ENCODE measurements at places on chromosomes 16 and 17.

DNA sequence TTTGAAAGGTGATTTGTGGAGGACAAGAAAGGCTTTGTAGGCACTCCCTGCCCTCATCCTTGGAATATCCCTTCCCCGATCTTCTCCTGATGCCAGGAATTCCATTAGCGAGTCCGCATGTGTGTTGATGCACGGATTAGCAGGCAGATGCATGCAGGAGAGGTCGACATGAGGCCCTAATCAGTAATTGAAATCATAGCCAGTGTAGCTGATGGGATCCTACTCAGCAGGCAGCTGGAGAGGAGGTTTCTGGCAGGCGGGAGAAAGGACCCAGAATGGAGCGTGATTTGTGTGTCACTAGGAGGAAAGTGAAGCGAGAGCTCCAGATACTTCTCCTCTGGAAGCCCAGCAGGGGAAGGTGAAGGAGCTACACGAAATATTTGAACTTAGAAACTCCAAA is 196.3 kb upstream of the CDH11 start:
- no peak overlapping the region for H3K27ac ChIP-seq
- no peak overlapping the region for H3K4me3 ChIP-seq
- DNase-seq: no peak
- H3K4me1 ChIP-seq: no peaks in the 10 kb centered on the region
- no peaks in the 10 kb centered on the region for H3K27me3 ChIP-seq

DNA sequence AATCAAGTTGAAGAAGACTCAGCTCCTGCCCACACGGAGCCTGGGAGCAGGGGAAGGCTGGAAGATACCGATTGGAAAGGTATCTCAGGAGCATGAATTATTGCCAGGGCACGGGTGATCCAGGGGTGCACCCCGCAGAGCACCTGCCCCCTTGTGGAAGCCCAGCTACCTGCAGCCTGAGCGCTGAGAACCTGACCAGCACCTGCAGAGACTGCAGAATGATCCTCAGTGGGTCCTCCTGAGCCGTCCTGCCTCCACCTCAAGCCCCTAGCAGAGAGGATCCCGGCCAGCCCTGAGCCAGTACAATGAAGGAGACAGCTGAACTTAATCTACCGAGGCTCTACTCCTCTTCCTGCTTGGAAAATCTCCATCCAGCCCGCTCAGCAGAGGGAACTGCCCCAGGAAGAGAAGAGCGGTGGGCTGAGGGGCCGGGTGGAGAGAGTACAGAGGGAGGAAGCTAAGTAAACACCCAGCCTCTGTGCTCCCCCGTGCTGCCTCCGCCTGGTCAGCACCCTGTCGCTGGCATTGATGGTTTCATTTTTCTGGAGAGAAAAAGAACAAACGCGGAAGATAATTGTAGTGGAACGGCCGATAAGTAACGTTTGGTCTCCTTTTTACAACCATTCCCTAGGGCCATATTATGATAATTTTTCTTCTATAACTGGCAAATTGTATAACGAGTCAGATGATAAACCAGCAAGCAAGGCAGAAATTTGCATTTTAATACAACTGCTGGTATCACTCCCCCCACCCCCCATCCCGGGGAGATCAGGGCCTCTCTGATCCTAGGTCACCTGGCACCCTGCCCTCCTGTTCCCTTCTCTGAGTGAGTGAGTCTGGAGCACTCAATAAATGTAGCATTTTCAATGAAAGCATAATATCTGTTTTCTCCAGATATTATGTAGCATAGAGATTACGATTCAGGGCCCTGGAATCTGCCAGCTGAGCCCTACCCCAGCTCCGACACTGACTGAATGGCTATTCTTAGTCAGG is 204.5 kb upstream of the RPL38 start:
- no peak overlapping the region for H3K4me3 ChIP-seq
- H3K4me1 ChIP-seq: no peaks in the 10 kb centered on the region
- H3K36me3 ChIP-seq: no peaks in the 10 kb centered on the region
- peak; percentile 12 for DNase-seq

- DNase-seq: no peak
- peaks cover 7% of the 10 kb centered on the region for H3K27me3 ChIP-seq
- peaks cover 4% of the 10 kb centered on the region for H3K4me1 ChIP-seq
- no peak overlapping the region for H3K27ac ChIP-seq
Measured at GRCh38 chr17:77288115-77288619, 147.4 kb downstream of the SEC14L1 start.

DNA sequence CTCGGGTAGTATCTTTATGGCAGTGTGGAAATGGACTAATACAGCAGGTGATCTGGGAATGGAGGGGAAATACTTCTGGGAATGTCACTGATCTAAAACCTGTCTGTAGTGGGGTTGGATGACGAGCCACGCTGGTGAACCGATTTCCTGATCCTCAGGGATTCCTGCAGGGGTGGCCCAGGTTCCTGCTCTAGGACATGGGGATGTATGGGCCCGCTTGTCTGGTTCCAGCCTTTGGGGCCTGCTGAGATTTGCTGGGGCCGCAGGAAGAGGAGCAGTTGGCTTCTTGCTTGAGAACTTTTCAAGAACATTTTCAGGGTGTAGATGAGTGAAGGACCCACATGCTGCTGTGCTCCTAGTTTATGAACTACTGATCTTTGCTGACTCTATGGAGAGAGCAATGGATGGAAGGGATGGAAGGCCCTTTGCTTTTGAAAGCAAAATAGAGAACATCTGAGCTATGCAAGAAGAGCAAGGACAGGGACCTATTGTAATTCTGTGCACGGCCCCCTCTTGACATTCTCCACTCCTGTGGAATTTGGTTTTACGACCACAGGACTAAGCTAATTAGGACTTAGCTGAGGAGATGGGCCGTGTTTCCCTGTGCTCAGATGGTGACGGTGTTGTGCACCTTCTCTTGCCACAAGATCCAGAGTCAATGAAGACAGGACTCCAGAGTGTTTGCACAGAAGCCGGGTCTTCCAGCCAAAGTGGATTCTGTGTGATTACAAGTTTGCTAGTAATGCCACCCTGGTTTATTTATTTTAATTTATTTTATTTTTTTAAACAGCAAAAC is 90.5 kb downstream of the SEC14L1 start:
- H3K36me3 ChIP-seq: no peaks in the 10 kb centered on the region
- H3K4me1 ChIP-seq: peaks cover 17% of the 10 kb centered on the region
- H3K27me3 ChIP-seq: no peaks in the 10 kb centered on the region
- no peak overlapping the region for H3K27ac ChIP-seq

DNA sequence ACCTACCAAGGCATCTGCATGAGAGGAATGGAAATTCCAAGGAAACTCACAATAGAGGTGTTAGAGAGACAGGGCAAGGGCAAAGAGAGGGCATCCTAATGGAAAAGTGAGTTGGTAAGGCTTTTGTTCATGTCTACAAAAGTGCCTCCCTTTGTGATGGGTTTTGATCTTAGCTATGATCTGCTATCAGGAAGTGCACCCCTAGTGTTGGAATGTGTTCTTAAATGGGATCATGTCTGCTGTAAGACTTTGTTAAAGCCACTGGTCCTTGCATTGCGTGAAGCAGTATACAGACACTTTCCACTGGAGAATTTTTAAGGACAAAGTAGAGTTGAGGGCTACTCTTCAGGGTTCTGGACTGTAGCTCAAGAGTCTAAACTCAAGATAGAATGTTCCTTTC is 92.0 kb downstream of the MAP2K6 start:
- peaks cover 5% of the 10 kb centered on the region for H3K36me3 ChIP-seq
- no peaks in the 10 kb centered on the region for H3K4me1 ChIP-seq
- H3K27me3 ChIP-seq: no peaks in the 10 kb centered on the region

- no peak overlapping the region for H3K27ac ChIP-seq
- H3K4me1 ChIP-seq: no peaks in the 10 kb centered on the region
- H3K27me3 ChIP-seq: no peaks in the 10 kb centered on the region
- H3K4me3 ChIP-seq: no peak overlapping the region
Measured at GRCh38 chr16:6725634-6726331, 606.9 kb upstream of the RBFOX1 start.

- H3K27ac ChIP-seq: peak overlapping the region; percentile 92
- DNase-seq: no peak
- peaks cover 24% of the 10 kb centered on the region for H3K4me1 ChIP-seq
- peaks cover 29% of the 10 kb centered on the region for H3K36me3 ChIP-seq
Measured at GRCh38 chr16:31461201-31461920, 2.1 kb downstream of the ARMC5 start.

GRCh38 chr16:70745536-70746025 is 55.4 kb downstream of the VAC14 start:
- H3K27me3 ChIP-seq: no peaks in the 10 kb centered on the region
- no peak overlapping the region for H3K27ac ChIP-seq
- no peak overlapping the region for H3K4me3 ChIP-seq
- peaks cover 30% of the 10 kb centered on the region for H3K4me1 ChIP-seq
- no peak for DNase-seq
- H3K36me3 ChIP-seq: peaks cover 19% of the 10 kb centered on the region

Measured in T-helper 2 cell treated with Interferon-gamma antibody and Interleukin-4, amounts not matched to agents 5 μg/mL and 100 μg/mL, for 36 hours (primary cell).